ENCODE measurements at places on chromosomes 6 and 20.

DNA sequence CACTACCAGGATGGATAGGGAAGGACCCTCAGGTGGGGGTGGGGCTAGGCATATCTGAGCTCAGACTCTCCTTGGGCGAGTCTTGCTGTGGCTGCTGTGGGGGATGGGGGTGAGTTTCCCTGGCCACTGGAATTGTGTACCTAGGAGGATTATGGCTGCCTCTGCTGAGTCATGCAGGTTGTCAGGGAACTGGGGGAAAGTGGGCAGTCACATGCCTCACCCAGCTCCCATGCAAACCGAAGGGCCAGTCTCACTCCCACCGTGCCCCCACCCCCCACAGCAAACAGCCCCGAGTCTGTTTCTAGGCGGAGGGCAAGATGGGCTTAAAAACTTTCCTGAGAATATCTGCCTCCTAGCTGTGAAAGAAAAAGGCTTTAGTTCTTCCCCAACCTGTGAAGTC is 210.3 kb upstream of the FERMT1 start:
- no peak for DNase-seq

DNA sequence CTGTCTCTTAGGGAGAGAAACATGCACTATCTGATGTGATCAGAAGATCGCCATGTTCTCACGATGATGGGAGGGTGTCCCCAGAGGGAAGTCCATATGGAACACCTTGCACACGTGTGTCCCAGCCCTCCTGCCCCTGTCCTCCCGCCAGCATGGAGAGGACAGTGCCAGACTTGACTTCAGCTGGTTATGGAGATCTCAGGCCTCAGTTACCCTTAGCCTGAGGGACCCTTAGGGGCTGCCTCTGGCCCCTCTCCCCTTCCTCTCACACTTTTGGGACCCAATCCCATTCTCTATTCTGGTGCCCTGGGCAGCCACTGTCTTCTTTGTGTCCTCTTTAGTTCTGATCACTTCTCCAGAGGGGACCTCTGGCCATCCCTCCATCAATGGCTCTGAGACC is 1.6 kb downstream of the TREML4 start:
- DNase-seq, result no peak

DNA sequence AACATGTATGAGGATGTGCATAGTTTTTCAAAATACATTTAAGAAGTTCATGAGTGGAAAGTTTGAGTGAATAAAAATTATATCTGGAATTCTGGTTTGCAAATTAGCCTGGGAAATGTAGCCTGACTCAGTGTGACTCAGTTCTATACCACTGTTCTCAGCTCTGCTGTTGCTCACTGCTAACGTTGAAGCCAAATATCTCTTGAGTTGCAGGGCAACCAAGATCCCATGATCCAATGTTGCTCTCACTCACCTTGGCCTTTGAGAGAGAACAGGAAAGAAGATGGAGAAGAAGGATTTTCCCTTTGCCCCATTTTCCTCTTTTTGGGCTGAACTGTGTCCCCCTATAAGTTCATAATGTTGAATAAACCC is 28.9 kb downstream of the PSMB9 start:
- DNase-seq, result no peak

DNA sequence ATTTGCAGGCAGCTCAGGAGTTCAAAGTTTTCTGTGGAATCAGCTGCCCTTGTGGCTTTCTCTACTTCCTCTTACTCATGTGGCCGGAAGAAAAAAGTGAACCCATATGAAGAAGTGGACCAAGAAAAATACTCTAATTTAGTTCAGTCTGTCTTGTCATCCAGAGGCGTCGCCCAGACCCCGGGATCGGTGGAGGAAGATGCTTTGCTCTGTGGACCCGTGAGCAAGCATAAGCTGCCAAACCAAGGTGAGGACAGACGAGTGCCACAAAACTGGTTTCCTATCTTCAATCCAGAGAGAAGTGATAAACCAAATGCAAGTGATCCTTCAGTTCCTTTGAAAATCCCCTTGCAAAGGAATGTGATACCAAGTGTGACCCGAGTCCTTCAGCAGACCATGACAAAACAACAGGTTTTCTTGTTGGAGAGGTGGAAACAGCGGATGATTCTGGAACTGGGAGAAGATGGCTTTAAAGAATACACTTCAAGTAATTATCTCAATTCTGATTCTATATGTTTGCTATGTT is 1.1 kb downstream of the MGME1 start:
- no peak for DNase-seq

DNA sequence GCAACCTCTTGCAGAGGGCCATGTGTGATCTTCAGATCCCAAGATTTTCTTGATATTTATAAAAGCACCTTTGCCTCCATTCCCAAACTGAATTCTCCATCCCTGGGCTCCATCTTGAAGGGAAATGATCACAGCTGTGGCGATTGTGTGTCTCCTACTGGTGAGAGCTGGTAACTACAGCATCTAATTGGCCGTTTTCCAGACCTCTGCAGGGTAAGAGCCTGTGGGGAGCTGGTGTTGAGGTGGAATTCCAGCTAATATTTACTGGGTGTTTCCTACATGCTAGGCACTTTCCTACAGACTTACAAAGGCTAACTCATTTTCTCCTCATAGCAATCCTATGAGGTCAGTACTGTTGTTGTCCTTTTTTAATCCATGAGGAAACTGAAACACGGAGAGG is 59.2 kb upstream of the FNDC1 start:
- peak; percentile 39 for DNase-seq

GRCh38 chr20:25351024-25351360 is 39.6 kb downstream of the ABHD12 start:
- DNase-seq, result no peak

DNA sequence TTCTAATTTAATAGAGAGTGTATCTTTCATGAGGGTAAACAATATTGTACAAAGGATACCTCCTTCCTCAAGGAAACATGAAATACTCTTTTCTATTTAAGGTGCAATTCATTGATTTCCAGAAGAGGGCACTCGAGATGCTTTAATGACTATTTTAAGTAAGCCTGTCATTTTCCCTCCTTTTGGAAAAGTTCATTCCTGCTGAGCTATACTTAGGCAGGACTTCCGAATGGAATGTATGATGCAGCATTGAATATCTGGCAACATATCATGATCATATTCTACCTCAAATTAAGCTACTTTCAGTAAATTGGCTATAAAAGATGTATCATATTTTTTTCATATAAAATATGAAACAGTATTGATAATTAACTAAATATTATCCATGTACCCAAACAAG is 5.0 kb downstream of the DST start:
- no peak for DNase-seq

DNA sequence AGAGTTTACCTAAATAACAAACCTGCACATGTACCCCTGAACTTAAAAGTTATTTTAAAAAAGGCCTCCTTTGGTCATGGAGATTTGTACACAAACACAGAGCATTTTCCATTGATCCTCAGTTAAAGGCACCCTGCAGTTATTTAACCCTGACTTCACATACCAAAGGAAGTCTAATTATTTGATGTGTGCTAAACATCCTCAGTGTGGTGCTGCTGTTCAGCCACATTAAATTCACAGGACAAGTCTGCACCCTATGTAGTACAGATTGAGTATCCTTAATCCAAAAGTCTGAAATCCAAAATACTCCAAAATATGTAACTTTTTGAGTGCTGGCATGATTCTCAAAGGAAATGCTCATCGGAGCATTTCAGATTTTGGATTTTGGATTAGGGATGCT is 21.4 kb downstream of the KCNQ5 start:
- DNase-seq, result no peak

GRCh38 chr6:147285087-147285855 is 81.1 kb downstream of the STXBP5 start:
- peak; percentile 18 for DNase-seq

GRCh38 chr20:15257569-15257870 is 920.1 kb upstream of the FLRT3 start:
- no peak for DNase-seq

- DNase-seq, result no peak
These were observed 21.2 kb upstream of the VSTM2L start for GRCh38 chr20:37881601-37882343.

GRCh38 chr6:119108076-119108475 is 29.6 kb upstream of the FAM184A start:
- no peak for DNase-seq

GRCh38 chr20:32893263-32894025 is 34.7 kb downstream of the EFCAB8 start:
- no peak for DNase-seq

GRCh38 chr6:49582529-49582928 is 32.1 kb downstream of the C6orf141 start:
- DNase-seq, result no peak

DNA sequence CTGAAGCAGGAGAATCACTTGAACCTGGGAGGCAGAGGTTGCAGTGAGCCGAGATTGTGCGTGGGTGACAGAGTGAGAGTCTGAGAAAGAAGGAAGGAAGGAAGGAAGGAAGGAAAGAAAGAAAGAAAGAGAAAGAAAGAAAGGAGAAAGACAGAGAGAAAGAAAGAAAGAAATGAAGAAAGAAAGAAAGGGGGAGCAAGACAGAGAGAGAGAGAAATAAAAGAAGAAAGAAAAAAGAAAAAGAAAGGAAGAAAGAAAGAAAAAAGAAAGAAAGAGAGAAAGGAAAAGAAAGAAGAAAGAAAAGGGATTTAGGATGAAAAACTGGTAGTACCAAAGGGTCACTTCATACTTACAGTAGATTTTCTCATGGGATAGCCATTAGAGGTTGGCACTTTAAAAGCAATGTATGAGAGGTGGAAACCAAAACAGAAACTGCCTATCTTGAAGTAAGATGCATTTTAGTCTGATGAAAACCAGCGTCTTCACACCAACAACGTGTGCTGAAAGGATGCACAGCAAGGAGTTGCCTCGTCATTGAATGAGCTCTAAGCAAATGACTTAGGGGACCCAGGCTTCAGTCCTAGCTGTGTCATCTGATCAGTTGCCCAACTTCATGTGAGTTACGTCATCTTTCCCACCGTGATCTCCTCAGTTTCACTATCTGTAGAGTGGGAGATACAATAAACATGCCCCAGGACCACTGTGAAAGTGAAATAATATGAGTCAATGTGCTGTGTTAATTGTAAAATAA is 133.9 kb upstream of the NEDD9 start:
- no peak for DNase-seq

DNA sequence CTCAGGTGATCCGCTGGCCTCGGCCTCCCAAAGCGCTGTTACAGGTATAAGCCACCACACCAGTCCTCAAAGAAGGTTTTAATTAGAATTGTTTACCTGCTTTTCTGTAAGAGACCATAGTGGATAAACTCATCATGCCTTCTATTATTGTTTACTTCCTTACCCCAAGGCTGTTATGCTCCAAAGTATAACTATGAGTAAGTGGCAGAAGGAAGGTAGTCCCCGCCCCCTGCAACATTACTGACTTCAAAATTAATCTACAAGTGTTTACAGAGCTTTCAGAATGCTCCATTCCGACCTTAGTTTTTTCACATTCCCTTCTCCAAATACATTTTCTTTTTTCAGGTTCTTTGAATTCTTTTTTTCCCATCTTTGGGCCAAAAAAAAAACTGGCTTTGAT is 480.5 kb upstream of the NOX3 start:
- no peak for DNase-seq

GRCh38 chr20:8853805-8854338 is 215.0 kb upstream of the PLCB4 start:
- peak; percentile 7 for DNase-seq

DNA sequence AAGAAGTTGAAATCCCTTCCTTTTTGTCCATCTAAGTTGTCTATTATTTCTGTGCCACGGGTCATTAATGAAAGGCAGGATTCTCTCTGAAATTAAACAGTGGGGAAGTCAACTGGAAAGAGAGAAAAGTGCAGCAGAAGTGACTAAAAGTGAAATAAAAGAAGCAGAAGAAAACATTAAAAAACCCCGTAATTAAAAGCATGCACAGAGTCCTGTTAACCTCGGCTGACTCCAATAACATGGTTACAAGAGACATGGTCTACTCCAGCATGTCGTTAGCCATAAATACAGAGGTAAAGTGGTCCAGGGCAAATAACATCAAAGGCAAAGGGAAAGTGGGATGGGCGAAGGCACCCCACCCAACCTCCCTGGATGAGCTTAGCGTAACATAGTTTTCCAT is 13.0 kb upstream of the MOXD1 start:
- DNase-seq, result no peak

- DNase-seq, result no peak
These were observed 570.0 kb downstream of the TBC1D32 start for GRCh38 chr6:120764312-120764711.

DNA sequence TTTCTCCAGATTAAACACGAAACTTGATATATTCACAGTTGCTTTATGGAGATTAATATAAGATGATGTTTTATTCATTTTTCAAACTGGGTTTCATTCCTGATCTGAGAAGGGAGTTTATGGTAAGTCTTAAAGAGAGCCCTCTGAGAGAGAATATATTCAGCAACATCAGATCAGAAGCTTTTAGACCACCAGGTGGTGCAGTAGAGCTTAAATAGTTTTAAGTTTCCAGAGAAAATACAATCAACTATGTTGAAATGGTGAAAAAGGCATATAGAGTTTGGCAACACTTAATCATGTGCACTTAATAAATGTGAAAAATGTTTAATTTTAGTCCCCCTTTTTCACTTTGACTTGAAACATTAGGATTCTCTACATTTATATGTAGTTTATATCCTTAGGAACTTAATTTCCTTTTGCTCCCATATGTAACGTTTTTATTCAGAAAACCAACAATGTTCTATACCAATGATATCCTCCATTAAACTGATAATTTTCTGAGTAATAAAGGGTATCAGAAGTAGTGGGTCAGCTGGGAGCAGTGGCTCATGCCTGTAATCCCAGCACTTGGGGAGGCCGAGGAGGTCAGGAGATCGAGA is 86.4 kb upstream of the CLDN20 start:
- DNase-seq, result no peak

DNA sequence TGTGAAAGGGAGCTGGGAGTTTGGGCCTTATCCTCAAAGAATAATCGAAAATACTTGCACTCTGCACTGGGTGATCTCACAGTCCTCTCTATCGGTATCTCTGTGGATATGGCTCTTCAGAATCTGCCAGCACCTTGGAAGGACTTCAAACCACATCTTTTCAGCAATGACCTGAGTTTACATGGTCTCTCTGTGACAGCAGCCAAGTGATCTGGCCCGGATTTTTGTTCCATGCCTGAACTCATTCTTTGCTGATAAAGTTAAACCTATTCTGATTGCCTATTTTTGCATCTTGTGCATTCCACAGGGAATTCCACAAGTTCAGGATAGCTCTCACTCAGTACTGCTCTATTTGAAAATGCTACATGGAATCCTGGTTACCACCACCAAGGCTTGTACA is 98.9 kb downstream of the HDGFL1 start:
- no peak for DNase-seq

GRCh38 chr6:133467231-133467981 is 226.2 kb downstream of the EYA4 start:
- no peak for DNase-seq

DNA sequence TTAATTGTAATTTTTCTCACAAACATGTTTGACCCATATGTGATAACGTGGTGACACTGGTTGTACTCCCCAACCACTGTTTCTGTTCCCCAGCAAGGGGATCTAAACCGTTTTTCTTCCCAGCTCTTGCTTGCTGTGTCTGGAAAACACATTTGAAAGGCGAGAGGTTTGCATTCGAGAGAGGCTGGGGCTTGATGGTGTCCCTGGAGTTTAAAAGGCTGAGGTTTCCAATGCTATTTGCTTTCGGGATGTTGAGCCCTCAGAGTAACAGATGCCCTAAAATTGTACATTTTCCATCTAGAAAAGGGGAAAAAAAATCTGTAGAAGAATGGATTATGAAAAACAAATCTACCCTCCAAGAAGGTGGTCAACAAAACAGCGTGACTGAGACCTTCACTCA is 35.4 kb downstream of the AKAP12 start:
- DNase-seq, result no peak

GRCh38 chr6:40668203-40668602 is 81.0 kb upstream of the LRFN2 start:
- DNase-seq, result no peak

- no peak for DNase-seq
These were observed 1106.2 kb upstream of the GJE1 start for GRCh38 chr6:141026504-141026903.

All from stimulated activated naive CD4-positive, alpha-beta T cell (primary cell).